ENCODE measurements at places on chromosomes 1 and 21.

DNA sequence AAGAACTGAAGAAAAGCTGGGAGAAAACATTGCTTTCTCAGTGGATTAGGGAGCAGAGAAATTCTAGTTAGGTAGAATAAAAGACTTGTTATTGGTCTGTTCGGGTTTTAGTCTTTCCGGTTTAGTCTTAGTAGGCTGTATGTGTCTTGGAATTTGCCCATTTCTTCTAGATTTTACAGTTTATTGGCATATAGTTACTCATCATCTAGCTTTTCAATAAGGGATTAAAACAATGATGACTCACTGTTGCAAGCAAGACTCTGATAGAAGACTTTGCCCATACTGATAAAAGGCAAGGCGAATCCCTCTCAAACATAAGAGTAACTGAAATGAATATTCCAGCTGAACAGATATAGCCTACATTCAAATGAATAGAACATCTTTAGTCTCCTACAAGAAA is 62.3 kb downstream of the GPR137B start:
- no peak for DNase-seq

GRCh38 chr1:224543453-224543852 is 72.7 kb upstream of the CNIH3 start:
- DNase-seq = no peak

GRCh38 chr1:180309338-180309737 is 79.3 kb downstream of the LHX4 start:
- no peak for DNase-seq

GRCh38 chr21:41442481-41443186 is 16.6 kb downstream of the MX1 start:
- DNase-seq = no peak

DNA sequence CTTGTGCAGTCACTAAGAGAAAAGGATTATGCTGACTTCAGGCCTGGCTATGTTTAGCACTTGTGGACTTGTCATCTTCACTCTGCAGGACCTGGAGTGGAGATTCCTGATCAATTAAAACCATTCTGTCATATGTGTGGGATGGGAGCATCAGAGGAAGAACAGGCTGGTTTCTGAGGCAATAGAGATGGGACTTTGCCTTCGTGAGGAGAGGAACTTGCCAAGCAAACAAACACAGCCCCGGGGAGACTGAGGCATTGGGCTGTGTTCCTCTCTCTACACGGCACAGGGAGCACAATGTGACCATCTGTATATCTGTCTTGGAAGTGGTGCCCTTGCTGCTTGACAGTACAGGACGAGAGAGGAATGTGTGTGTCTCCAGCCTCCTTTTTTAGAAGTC is 23.1 kb downstream of the VASH2 start:
- no peak for DNase-seq

DNA sequence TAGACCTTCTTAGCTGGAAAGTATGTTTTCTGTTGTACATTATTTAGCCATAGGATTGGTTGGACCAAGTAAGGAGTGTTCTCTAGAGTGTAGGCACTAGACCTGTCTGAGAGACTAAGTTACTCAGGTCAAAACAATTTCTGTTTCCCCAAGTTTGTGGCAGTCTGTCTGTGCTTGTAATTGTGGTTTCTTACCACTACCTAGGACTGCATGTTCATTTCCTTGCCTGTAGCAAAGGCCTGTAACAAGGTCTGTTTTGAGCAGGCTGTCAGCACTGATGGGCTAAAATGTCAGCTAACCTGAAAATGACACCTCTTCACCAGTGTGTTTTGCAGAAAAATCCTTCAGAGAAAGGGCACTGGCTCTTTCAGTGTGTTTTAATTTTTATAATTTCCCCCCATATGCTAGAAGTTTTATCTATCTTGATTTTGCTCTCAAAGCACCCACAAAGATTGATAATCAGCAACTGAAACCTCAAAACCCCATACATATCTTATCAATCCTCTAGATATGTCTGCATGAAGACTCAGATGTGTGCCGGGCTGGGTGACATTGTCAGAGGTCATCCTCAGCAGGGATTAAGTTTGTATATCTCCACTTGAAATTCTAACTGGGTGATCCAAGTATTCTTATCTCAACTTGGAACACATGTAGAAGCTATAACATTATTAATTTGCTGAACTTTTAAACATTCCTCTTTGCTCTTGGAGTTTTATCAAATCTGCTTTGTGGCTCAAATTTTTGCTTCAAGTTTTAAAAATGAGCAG is 50.7 kb upstream of the ST6GALNAC3 start:
- DNase-seq = no peak

GRCh38 chr1:11862890-11863289 is 4.1 kb upstream of the NPPB start:
- no peak for DNase-seq

- DNase-seq = no peak
These were observed 29.0 kb upstream of the ARID1A start for GRCh38 chr1:26666855-26667254.

DNA sequence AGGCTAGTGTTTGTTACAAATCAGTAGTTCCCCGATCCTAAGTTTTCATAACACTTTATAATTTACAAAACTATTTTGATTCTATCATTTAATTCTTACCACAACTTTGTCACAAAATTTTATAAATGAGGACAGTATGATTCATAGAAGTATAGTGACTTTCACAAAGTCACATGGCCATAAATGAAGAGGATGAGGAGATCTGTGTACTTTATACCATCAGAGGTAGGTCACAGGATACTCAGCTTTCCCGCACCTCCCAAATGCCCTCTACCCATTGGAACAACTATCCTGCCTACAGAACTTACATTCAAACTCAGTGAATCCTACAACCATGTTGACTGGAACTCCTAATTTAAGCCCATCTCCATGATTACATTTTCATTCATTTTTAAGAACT is 56.3 kb downstream of the TNFSF4 start:
- no peak for DNase-seq

DNA sequence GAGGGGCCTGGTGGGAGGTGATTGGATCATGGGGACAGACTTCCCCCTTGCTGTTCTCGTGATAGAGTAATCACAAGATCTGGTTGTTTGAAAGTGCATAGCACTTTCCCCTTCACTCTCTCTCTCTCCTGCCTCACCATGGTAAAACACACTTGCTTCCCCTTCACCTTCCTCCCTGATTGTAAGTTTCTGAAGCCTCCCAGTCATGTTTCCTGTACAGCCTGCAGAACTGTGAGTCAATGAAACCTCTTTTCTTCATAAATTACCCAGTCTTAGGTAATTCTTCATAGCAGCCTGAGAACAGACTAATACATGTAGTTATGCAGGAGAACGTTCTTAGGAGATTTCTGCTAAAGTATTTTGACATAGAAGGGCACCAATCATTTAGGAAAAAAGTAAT is 59.9 kb upstream of the FBXO28 start:
- no peak for DNase-seq

DNA sequence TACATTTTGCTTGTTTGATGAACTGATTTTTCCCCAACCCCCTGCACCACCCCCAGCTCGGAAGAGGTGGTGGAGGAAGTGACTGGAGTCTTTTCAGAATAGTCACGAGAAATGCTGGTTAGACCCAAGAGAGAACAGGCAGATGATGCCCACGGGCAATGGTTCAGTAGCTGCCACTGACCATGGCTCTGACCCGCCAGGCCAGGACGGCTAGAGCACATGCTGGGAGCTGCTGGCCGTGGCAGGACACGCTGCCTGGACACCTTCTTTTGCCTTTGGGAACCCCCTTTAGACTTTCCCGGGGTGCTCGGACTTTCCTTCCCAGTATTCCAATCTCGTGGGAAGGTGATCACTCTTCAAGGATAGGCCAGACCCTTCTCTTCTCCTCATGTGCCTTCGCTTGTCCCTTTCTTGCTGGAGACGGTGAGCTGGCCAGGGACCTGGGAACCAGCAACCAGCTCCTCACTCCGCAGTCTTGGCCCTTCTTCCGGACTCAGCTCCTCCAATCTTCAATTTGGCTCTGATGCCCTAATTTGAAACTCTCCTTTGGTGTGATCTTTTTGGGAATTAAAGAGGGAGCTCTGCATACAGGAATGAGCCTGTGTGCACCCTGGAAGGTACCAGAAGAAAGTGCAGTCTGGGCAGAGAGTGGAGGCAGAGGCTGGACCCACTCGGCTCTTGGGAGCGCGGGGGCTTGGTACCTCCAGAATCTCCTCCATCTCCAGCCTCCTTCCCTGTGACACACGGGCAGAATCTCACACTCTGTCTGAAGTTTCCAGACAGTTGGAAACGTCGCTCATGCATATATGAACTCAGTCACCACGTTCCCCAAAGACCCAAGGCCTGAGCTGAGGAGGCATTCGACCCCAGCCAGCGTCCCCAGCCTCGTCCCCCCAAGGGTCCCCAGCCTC is 4.0 kb upstream of the PDE9A start:
- no peak for DNase-seq

DNA sequence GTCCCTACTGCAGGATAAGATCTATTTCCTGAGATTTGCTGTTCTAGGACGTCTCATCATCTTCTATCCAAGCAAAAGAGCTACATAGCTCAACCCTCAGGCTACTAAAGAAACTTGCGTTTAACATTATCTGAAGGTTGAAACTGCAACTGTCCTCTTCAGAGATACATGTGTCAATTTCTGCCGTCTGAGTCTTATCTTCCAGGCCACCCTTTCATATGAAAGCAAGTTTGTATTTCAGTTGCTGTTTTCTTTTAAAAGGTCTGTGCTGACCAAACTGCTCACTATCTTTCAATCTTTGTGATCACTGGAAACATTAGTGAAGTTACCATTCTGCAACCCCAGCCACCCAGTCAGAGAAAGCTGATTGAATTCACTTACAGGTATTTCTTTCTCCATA is 108.6 kb upstream of the RAB3GAP2 start:
- DNase-seq = no peak

DNA sequence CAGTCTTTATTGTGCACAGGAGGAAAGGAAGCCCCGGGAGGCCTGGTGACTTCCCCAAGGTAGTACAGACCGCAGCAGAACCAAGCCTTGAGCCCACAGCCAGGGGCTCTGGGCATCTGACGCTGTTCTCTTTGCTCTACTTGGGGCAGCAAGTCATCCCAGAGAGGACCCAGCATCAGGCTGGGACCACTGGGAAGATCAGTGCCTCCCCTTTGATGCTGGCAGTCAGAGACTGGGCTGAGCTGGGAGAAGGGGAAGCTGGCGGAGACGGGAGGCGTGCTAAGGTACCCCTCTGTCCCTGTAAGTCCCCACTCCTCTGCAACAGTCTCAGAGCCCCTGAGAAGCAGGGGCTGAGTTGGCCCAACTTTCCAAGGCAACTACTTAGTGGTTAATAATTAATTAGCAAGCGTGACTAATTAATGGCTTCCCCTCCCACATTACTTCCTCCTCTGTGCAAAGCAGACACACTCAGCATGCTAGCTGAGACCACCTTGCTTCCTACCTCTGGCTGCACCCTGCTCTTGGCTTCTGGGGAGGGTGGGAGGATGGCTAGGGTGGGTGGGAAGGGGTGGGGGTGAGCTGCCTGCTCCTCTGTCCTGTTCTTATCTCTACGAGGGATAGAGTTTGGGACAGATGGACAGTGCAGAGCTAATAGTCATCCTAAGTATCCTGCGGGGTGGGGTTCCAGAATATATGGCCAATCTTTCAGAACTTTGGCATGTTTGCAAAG is 1.3 kb downstream of the INAVA start:
- DNase-seq = no peak

GRCh38 chr1:5619469-5619868 is 372.8 kb downstream of the NPHP4 start:
- no peak for DNase-seq

DNA sequence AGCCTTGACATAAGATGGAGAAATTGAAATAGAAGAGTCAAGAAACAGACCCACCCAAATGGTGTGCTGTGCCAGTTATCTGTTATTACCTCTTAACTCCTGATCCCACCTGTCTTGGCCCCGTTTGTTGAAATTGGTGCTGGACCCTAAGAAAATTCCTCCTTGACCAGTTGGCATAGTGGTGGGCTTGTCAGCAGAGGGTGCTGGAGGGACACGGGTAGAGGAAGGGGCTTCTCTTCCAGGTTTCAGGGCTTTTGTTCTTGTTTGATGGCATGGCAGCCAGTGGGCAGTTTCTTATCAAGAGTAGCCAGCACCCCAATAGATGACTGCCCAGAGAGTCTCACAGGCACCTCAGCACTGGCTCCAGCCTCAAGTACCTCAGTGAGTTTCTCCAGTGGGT is 51.6 kb downstream of the PCBP3 start:
- no peak for DNase-seq

DNA sequence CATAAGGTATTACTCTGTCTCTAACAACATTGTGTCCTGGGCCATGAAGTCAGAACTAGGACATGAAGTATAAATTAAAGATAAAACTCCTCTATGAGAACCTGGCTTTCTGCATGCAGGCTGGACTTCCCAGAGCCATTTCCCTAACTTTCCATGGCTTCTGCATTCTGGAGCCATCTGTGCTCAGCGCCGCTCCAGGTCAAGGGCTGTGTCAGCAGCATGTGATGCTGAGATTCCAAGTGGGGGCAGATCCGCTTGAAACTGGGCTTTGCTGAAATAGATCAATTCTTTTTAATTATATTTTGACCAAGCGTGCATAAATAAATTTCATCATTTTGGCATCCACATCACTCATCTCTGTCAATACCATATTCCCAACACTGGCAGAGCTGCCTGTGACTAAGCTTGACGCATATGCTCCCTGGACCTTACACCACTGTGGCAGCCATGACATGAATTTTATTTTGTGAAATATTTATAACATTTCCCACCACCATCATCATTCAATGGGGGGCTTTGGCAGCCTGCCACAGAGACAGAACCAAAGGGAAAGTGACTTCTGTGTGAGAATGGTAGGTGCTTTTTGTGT is 110.4 kb upstream of the KCNK1 start:
- DNase-seq = no peak

- no peak for DNase-seq
These were observed 124.9 kb downstream of the DMRTB1 start for GRCh38 chr1:53583868-53584776.

- no peak for DNase-seq
These were observed 168.9 kb downstream of the FASLG start for GRCh38 chr1:172827841-172828240.

DNA sequence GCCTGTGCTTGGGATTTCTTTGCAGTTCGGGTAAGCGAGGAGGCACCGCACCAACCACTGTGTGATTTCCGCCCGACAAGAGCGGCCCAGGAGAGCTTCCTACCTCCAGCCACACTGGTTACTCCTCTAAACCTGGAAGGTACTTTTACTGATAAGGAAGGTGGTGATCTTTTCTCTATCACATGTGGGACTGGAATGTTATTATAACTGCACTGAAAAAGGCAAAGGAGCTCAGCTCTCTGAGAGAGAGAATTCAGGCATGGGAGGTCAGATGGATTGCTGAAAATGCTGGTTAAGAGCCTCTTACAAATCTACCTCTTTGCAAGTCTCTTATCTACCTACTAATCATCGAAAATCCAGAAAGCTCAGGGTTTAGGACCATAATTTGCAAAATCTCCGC is 7.7 kb upstream of the KCNE1 start:
- DNase-seq = no peak
